NCI-H1092 treated with DMSO at 0.1 percent for 48 hours (cell line): ENCODE measurements at places on chromosomes 6 and 20.

GRCh38 chr6:51025082-51025777 lies 206.6 kb downstream of the TFAP2B start:
- no peak for DNase-seq

GRCh38 chr6:88997327-88997726 lies 33.9 kb upstream of the RNGTT start:
- DNase-seq = no peak

- no peak for DNase-seq
Measured at GRCh38 chr6:29426654-29427053, 11.9 kb downstream of the OR12D1 start.

- DNase-seq = peak; percentile 46
Measured at GRCh38 chr6:169157197-169158148, 96.2 kb downstream of the THBS2 start.

- no peak for DNase-seq
Measured at GRCh38 chr6:14707971-14708465, 537.9 kb upstream of the JARID2 start.

GRCh38 chr6:35491558-35492257 lies 5.2 kb downstream of the TEAD3 start:
- no peak for DNase-seq

GRCh38 chr20:19114410-19114809 lies 98.0 kb upstream of the SLC24A3 start:
- DNase-seq = no peak

GRCh38 chr20:59708326-59708725 lies 104.0 kb downstream of the PHACTR3 start:
- DNase-seq = no peak

DNA sequence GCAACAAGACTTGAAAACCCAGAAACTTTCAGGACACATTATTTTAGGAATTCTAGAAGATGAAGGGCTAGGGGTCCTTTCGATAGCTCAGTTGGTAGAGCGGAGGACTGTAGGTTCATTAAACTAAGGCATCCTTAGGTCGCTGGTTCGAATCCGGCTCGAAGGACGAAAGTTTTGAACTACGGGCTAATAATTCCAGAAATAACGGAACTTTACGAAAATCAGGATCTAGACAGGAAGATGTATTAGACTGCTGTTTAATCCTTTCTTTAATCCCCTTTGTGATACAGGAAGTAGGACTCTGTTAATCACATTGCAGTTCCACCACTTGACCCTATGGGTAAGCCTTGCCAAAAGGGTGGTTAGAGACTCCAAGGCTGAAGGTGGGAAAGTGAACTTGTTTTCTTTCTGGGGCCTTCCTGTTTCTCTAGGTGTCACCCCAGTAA lies 21.2 kb upstream of the ABT1 start:
- no peak for DNase-seq

DNA sequence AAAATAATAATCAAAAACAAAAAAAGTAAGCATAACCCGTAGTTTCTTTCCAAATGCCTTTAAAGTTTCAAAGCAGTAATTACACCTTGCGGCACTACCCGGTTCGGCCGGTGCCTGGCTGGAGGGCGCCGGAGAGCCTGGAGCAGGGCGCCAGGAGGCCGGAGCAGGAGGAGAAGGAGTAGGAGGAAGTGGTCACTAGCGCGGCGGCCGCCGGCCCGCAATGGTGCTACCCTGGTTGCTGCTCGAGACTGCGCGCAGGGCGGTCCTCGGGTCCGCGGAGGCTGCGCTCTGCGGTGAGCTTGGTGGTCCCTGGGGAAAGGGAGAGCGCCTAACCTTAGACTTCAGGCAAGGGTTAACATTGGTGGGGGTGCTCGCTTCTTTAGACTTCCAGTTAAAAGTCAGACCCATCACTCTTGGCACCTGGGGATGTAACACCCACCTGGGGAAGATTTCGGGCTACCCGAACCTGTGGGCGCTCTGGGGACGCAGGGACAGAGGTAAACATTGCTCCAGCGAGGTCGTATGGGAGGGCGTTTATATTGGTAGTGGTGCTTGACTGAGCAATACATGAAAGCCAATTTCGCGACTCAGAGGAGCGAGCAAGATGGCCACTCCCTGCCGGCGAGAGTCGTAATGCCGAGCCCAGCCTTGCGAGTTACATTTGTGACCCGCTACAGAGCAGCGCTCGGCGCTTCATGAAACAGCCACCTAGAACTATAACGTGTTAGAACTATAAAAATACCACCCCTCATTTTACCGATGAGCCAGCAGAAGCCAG lies 5.8 kb upstream of the USP45 start:
- peak; percentile 75 for DNase-seq

GRCh38 chr20:47487175-47487917 lies 14.3 kb upstream of the NCOA3 start:
- DNase-seq = no peak

GRCh38 chr6:29938746-29939508 lies 3.4 kb upstream of the HLA-A start:
- DNase-seq = no peak

GRCh38 chr20:51444467-51444866 lies 98.1 kb downstream of the NFATC2 start:
- DNase-seq = no peak

- DNase-seq = no peak
Measured at GRCh38 chr20:33640287-33640686, 21.8 kb upstream of the C20orf144 start.

- DNase-seq = no peak
Measured at GRCh38 chr6:170182093-170182780, 108.6 kb downstream of the DLL1 start.

DNA sequence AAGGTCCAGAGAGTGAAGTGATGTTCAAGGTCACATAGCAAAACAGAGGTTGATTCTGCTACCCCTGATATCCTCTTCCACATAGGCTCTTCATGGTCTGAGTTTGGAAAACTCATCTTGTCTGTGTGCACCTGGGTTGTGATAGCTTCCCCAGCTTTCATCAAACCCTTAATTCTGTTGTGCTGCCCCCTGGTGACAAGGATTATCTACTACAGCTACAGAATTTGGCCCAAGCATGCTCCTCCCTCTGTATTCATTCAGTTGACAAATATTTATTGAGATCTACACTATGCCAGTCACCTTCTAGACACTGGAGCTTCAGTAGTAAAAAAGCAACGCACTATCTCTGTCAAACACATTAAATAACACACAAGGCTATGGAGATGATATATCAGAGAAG lies 50.4 kb downstream of the SMPDL3A start:
- DNase-seq = peak; percentile 27

DNA sequence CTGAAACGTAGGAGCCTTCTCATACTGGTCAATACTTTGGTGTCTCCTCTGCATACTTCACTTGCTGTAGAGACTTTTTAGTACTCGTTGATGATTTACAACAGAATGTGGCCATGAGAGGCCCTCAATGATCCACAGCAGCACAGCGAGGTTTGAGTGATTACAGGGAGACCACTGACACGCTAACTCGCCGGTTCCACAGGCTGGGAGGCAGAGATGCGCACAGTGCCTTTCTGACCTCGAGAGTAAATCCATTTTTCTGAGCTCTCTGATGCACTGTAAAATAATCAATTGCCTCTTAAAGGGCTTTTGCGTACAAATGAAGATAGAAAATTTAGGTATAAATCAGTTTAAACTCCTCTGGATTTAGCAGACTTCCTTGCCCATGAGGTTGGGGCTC lies 56.2 kb upstream of the TBC1D7 start:
- no peak for DNase-seq

GRCh38 chr6:15254070-15254975 lies 8.5 kb downstream of the JARID2 start:
- no peak for DNase-seq

DNA sequence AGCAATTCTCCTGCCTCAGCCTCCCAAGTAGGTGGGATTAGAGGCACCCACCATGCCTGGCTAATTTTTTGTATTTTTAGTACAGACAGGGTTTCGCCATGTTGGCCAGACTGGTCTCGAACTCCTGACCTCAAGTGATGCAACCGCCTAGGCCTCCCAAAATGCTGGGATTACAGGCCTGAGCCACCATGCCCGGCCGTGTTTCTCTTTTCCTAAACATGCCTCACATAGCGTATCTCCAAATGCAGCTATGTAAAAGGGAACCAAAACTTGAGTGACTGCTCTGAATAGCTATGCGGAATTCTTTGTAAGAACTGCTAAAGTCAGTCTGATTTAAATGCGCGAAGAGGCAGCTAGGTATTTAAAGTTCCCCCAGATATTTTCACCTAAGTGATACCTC lies 20.5 kb downstream of the BPIFA2 start:
- DNase-seq = no peak

GRCh38 chr6:112833581-112834131 lies 486.5 kb downstream of the RFPL4B start:
- DNase-seq = no peak

GRCh38 chr6:151634336-151634720 lies 140.5 kb downstream of the CCDC170 start:
- no peak for DNase-seq

- DNase-seq = no peak
Measured at GRCh38 chr6:90156861-90157260, 139.8 kb downstream of the BACH2 start.

DNA sequence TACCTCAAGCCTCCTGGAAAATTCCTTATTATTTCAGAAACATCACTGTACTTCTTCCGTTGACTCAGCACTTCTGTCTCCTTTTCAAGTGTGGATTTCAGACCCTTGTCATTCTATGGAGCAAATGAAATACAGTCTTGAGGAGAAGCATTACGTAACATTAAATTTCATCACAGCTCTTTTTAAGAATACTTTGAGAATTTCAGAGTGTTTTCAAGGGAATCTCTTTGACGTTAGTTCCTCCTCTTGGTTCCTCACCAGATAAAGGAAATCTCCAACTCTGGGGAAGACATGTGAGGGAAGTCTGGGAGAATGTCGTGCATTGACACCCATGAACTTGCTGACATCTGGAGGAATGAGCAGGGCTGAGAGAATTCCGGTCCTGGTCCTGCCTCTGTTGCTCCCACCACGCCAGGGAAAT lies 32.3 kb downstream of the UST start:
- no peak for DNase-seq

DNA sequence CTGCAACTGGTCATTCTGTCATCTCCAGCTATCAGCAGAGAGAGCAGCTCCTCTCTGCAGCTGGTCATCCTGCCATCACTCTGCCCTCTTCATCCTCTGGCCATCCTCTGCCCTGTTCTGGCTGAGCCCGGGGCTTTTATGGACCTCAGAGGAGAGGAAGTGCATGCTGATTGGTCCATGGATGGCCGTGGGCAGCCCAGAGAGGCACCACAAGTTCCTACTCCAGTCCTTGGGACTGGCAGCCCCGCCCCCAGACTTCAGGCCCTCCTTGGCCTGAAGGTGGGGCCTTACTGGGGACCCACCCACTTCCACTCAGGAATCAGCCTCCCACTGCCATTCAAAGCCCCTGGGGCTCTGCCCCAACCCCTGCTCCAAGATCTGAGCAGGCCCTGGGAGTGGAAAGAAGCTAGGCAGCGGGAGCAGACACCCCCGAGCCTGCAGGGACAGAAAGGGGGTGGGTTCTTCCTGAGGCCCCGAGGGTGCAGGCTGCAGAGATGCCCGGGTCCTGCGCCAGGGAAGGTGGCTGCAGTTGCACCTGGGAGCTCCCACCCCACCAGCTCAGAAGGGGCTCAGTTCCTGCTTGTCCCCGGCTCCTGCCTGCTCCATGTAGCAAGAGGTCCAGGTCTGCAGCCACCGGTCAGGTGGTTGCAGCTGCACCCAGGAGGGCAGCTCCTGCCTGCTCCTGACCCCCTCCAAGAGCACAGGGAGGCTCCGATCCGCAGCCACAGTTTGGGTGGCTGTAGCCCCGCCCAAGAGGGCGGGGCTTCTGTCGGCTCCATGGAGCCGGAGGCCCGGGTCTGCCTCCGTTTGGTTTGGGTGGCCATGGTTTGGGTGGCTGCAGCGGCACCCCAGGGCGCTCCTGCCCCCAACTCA lies 34.1 kb upstream of the HMGA1 start:
- no peak for DNase-seq

GRCh38 chr6:139778688-139779087 lies 404.2 kb upstream of the CITED2 start:
- peak; percentile 31 for DNase-seq

GRCh38 chr6:125718109-125718508 lies 31.3 kb upstream of the HEY2 start:
- DNase-seq = peak; percentile 1
